ENCODE measurements at places on chromosomes 7 and 10. TPM values are rescaled to one million over a fixed set of nuclear protein-coding genes. Genes with fewer than 3 reads are reported as not detected.

C10orf120 gene
- not detected for total RNA-seq

EN2 gene
- 0.54 TPM for total RNA-seq

MMD2 gene
- total RNA-seq, result not detected

ITIH5 gene
- 0.08 TPM for total RNA-seq

SUN3 gene
- total RNA-seq, result not detected

LRRC61 gene
- 0.07 TPM for total RNA-seq

ZNF488 gene
- total RNA-seq, result 13.1 TPM

BMPER gene
- total RNA-seq, result 11.0 TPM

TMEM140 gene
- 1.0 TPM for total RNA-seq
